ENCODE measurements at places on chromosomes 16 and 17.
A peak's percentile ranks its signal among the peaks of the same experiment; 100 is the strongest.

DNA sequence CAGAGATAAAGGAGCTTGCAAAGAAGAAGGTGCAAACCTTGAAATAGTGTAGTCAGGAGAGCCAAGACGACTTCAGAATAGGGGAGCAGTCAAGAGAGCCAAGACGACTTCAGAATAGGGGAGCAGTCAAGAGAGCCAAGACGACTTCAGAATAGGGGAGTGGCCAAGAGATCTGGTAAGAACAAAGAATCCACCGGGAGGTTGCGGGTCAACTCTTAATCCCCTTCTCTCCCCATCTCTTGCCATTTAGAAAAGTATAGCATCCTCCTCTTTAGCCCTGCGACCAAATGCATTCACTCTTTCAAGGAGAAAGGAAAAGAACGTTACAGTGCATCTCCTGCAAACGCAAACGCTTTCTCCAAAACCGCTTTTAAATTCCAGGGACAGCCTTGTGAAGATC lies 713 bp downstream of the KNOP1 start:
- DNase-seq = no peak

GRCh38 chr16:55568207-55568606 lies 1.7 kb downstream of the CAPNS2 start:
- no peak for DNase-seq

DNA sequence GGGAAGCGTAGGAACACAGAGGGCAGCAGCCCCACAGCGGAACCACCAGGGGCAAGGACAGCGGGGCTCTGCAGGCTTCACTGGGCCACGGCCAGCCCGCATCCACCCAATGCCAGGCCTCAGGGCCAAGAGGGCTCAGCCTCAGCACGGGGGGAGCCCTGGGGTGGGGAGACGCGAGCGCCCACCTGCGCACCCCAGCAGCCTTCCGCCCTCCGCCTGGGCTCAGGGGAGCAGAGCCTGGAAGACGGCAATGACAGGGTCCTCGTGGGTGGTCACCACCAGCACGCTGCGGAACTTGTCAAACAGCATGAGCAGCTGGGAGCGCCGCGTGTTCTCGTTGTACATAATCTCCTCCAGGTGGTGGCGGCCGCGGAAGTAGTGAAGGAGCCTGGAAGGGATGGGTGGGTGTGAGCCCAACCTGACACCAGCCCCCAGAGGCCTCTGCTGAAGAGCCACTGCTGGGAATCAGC lies 8.5 kb downstream of the MPG start:
- DNase-seq = no peak

DNA sequence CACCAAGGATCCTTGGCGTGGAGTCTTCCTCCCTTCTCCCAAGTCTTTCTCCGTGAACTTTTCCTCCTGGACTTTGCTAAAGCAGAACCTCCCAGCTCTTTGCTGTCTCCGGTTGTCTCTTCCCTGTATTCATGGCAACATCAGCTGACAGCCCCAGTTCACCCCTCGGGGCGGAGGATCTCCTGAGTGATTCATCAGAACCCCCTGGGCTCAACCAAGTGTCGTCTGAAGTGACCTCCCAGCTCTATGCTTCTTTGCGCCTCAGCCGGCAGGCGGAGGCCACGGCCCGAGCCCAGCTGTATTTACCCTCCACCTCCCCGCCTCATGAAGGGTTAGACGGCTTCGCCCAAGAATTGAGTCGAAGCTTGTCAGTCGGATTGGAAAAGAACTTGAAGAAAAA lies 943 bp downstream of the CNTROB start:
- DNase-seq = peak; percentile 26

DNA sequence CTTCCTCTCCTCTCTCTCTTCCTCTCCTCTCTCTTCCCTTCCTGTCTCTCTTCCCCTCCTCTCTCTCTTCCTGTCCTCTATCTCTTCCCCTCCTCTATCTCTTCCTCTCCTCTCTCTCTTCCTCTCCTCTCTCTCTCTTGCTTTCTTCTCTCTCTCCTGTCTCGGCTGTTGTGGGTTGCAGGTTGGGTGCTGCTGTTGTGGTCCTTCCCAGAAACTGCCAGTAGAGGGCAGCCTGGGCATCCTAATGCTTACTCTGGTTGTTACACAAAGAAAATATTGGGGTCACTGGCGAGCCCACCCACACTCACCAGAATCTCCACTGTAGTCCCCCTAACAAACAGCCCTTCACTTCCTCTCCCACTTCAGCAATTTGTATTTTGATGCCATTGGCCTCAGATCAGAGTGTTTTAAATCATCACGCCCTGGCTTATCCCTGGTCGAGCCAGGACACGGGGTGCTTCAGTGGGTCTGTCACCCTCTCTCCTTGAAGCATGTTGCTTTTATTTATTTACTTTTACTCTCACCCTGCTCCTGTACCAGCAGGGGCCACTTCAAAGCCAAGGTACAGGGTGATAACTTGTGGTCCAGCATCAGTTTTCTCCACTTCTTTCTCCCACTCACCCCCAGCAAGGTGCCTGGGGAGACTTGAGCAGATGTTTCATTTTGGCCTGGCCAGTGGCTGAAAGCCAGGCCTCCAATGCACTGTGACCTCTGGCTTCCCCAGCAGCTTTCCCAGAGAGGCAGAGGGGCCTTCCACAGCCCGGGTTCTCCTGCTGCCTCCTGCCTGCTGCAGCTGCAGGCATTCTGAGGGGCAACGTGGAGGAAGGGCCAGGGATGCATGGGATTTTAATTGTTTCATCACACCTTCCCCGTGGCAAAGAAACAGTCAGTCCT lies 4.7 kb upstream of the MMP15 start:
- DNase-seq = no peak

DNA sequence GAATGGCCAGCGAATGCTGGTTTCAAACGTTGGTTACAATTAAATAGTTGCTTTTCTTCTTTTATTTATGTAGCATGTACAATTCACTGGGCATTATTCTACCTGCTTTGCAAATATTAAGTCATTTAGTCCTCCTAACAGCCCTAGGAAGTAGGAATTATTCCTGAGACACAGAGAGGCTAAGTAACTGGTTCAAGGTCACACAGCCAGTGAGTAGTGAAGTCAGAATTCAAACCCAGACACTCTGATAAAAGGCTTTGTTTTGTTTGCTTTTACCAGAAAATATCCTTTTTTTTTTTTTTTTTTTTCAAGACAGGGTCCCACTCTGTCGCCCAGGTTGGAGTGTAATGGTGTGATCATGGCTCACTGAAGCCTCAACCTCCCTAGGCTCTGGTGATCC lies 2.2 kb downstream of the CRHR1 start:
- no peak for DNase-seq

All from muscle of arm (tissue), 14 donors.